ENCODE measurements at places on chromosomes 2 and 18.

- no peak overlapping the region for H3K27ac ChIP-seq
- no peaks in the 10 kb centered on the region for H3K36me3 ChIP-seq
- H3K4me1 ChIP-seq = peaks cover 6% of the 10 kb centered on the region
- no peak overlapping the region for H3K4me3 ChIP-seq
- DNase-seq = no peak
- no peaks in the 10 kb centered on the region for H3K27me3 ChIP-seq
These were observed 37.5 kb downstream of the RBKS start for GRCh38 chr2:27852691-27853090.

- H3K27me3 ChIP-seq = no peaks in the 10 kb centered on the region
- no peak for DNase-seq
- no peak overlapping the region for H3K27ac ChIP-seq
- peaks cover 4% of the 10 kb centered on the region for H3K4me1 ChIP-seq
These were observed 5.8 kb upstream of the MTA3 start for GRCh38 chr2:42562474-42563144.

DNA sequence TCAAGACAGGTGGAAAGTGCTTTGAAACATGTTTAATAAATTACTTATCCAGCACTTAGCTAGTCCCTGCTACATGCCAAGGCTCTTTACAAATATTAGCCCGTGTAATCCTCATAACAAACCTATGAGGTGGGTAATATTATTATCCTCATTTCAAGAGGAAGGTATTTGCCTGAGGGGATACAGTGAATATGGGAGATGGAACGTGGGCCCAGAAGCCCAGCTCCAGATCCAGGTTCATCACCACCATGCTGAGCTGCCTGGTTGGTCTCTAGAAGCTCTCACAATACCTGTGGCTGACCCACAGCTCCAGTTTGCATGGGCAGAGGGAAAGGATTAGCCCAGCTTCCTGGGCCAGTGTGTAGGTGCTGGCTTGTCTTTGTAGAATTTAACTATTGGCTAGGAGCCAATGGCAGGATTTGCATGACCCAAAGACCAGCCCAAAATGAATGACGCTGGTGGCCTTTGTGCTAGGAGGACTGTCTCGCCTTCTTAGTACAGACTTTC lies 61.6 kb upstream of the ATP8B1 start:
- H3K36me3 ChIP-seq = no peaks in the 10 kb centered on the region
- no peak for DNase-seq
- H3K27ac ChIP-seq = no peak overlapping the region

DNA sequence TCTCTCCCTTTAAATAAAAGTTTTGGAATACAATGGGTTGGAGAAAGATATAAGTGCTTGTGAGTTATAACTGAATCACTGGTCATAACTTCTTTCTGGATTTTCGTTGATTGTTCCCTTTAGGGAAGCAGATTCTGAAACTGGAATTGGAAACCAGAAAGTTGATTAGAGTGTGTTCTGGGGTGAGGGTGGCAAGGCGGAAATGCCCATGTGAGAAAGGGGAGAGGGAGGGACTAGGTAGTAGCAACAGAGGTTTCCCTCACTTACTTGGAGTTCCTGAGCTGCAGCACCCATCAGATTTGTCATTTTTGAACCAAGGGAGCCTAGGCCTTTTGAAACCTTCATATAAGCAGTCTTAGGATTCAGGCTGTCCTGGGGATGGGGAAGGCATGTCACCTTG lies 453.4 kb downstream of the KCNJ3 start:
- no peak overlapping the region for H3K4me3 ChIP-seq
- no peaks in the 10 kb centered on the region for H3K4me1 ChIP-seq
- no peak overlapping the region for H3K27ac ChIP-seq
- no peaks in the 10 kb centered on the region for H3K36me3 ChIP-seq

- peaks cover 5% of the 10 kb centered on the region for H3K4me1 ChIP-seq
- no peaks in the 10 kb centered on the region for H3K27me3 ChIP-seq
- H3K27ac ChIP-seq = no peak overlapping the region
- H3K36me3 ChIP-seq = no peaks in the 10 kb centered on the region
- no peak overlapping the region for H3K4me3 ChIP-seq
These were observed 17.0 kb upstream of the OTOF start for GRCh38 chr2:26494891-26495290.

GRCh38 chr2:106076941-106077340 lies 117.2 kb downstream of the UXS1 start:
- no peaks in the 10 kb centered on the region for H3K4me1 ChIP-seq
- H3K4me3 ChIP-seq = no peak overlapping the region
- H3K36me3 ChIP-seq = no peaks in the 10 kb centered on the region
- no peak for DNase-seq

DNA sequence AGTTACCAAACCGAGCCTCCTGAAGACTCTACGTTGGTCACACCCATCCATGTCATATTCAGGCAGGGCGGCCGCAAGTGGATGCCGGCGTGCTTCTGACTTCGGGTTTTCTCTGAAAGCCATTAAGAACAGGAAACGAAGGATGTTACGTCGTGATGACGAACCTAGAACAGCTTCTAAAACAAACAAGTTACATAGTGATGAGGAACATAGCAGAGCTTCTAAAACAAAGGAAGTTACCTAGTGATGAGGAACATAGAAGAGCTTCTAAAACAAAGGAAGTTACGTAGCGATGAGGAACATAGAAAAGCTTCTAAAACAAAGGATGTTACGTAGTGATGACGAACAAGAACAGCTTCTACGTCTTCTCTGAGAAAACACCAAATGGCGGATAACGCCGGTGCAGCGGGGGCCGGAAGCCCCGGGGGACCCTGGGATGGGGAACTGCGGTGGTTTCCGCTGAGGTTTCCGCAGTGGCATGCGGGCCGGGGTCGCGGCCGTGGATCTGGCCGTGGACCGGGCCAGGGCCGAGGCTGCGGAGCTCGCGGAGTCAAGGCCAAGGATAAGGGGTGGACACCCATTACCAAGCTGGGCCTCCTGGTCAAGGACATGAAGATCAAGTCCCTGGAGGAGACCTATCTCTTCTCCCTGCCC lies 141.1 kb downstream of the SOCS6 start:
- peak overlapping the region; percentile 85 for H3K27ac ChIP-seq
- no peak overlapping the region for H3K4me3 ChIP-seq
- peaks cover 14% of the 10 kb centered on the region for H3K4me1 ChIP-seq
- H3K27me3 ChIP-seq = no peaks in the 10 kb centered on the region
- no peak for DNase-seq

DNA sequence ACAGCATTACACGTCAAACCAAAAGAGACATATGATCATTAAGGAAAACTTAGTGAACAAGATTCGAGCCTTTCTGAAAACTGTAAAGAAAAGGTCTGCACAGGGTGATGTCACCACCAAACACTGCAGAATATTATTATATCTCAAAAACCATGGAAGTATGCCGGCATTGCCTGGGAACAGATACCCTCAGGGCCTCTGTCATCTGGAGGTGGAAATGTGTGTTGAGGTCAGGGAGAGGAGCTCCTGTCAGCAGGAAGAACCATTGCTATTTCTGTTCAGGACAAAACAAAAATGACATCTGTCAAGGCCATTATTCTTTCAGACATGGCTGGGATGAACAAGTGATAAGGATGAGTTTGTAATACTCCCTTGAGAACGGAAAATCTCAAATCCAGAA lies 365.9 kb upstream of the TRIB2 start:
- DNase-seq = no peak
- no peaks in the 10 kb centered on the region for H3K4me1 ChIP-seq
- no peak overlapping the region for H3K27ac ChIP-seq
- no peaks in the 10 kb centered on the region for H3K27me3 ChIP-seq
- no peaks in the 10 kb centered on the region for H3K36me3 ChIP-seq
